ENCODE measurements at places on chromosomes 2 and 18.

DNA sequence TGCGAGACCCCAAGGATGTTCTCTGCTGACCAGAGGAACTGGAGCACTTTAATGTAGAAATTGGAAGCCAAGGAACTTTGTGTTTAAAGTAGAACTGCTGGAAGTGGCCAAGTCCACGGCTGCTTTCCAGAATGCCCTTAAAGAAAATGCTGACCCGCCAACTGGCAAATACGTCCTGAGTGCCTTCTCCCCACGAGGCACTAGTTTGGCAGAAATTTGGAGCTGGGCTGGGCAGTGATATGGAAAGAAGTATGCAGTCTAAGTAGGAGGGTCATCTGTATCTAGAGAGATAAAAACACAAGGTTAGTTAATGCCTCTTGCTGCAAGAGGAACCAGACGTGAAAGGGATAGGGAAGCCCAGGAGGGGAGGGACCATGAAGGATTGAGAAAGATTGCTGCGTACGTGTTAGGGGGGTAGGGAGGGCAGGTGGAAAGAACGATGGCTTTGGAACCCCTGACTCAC, 59.3 kb upstream of the RFX8 start:
- no peak for DNase-seq

- no peak for DNase-seq
Measured at GRCh38 chr2:40668425-40668824, 216.5 kb upstream of the SLC8A1 start.

DNA sequence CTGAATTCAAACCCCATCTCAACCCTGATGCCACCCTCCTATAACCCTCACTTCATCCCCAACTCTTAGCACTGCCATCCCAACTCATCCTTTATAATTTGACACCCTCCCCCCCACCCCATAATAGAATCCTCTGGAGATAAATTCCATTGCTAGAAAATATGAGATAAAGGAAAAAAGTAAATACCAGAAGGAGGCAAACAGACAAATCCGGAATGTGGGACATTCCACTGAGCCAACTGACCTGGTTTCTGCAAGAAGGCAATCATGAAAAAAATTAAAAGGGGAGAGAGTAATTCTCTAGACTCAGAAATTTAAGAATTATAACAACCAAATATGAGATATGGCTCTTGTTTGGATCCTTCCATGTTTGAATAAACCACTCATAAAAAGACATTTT, 132.4 kb downstream of the CYP26B1 start:
- no peak for DNase-seq

DNA sequence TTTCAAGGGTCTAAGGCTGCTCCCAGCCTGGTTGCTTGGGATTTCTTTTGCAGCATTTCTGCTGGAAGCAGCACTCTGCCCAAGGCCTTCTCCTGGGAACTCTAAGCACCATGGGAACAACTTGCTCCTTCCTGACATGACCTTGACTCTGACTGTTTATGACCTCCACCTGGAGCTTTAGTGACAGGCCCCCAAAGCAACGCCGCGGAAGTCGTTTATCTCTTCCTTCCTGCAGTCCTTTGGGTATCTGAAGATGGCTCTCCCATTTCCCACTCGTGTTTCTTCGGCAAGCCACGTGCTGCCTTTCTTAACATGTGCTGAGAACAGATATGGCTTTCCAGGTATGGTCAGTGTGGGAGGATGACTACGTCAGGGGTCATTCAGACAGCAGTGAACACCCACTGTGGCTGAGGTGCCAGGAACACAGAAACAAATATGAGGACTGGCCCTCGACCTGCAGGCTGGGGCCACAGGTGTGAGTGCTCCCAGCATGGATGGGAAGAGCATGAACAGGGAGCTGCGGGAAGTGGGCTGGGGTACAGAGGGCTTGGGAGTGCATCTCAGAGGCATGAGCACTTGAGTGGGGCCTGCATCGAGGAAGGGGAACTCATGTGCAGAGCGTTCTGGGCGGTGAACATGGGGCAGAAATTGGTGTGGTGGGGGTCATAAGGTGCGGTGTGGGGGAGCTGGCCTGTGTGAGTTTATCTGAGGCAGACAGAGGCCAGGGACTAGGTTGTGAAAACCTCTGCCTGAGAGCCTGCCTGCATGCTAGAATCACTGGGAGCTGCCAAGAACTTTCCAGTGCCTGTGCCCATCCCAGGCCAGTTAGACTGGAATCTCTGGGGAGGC, 140.5 kb downstream of the TSN start:
- no peak for DNase-seq

DNA sequence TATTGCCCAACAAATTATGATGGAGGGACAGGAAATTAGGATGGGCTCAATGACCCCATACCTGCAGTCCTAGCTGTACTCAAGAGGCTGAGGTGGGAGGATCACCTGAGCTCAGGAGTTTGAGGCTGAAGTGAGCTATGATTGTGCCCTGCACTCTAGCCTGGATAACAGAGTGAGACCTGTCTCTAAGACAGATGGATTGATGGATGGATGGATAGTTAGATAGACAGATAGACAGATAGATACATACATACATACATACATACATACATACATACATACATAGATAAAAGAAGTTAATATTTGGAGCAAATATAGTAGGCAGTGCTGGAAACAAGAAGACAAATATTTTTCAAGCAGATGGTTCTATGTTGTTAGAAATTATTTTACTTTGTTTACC, 78.1 kb upstream of the PROKR1 start:
- DNase-seq = no peak

DNA sequence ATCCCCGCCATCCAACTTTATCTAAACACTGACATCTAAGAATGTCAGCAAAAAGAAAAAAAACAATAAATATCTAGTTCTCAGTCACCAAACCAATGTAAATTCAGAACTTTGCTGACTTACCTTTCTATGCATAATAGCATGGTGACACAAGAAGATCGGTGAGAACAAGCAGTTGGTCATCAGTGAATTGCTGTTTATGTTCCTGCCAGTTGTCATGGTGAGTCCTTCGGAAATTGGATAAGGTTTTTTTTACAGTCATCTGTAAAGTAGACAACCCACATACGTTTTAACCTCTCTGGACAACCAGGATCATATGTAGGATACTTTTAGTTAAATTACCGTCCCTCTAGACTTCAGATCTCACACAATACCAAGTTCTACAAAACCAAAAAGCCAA, 6.2 kb upstream of the GPR75 start:
- DNase-seq = no peak
